ENCODE measurements at places on chromosomes 5 and 9. TPM values are rescaled to one million over a fixed set of nuclear protein-coding genes. Genes with fewer than 3 reads are reported as not detected.

LRRC19 gene
- not detected for total RNA-seq

DNA sequence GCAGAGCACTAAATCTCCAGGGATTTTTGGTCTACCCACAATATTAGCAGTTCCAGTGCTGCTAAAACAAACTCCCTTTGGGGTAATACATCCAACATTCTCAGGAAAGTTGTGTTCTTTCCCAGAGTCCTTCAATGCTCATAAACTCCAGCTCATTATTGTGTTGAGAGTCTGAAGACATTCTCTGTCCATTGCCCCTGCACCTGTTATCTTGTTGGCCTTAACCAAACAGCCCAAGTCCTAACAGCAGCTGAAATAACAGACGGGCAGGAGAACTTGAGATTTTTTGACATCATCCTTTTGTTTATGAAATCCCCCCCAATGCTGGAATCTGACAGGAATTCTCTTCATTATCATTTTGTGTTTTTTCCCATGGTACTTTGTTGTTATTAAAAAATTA lies 110.8 kb downstream of the PAPPA start:
- DNase-seq: no peak

- DNase-seq: no peak
These were observed 81.2 kb downstream of the NDFIP1 start for GRCh38 chr5:142189813-142190212.

GRCh38 chr5:137750436-137750835 lies 3.7 kb downstream of the HNRNPA0 start:
- no peak for DNase-seq

DNA sequence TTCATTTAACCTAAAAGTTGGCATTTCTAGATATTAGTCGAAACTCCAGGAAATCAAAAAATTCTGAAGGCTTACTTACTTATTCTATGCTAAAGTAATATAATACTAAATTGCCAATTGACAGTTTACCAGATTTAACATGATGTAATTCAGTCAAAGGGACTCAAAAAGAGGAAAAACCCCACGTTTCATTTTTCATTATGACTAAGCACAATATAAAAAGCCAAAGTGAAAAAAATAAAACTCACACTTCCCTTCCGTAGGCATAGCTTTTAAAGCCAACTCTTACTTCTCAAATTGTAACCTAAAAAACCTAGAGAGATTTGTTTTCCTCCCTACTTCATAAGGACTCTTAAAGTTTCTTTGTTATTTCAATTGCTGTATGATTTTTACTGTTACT lies 146.6 kb downstream of the RAPGEF6 start:
- no peak for DNase-seq

DNA sequence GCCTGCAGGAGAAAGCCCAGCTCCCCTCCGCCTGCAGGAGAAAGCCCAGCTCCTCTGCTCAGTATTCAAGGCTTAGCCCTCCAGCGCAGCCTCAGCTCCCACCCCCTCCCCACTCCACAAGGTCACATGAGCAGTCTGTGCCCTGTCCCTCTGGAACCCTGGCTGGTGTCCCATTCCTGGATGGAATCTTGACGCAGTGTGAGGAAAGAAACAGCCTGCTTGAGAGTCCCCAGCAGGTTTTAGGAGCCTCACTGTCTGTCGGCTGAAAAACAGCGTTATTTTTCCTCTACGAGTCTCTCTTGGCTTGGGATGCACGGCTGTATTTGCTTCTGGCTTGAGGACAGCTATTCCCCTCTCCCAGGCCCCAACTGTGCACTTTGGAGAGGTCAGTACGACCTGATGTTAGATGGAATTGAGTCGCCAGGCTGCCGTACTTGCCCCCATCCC lies 210.1 kb upstream of the TRIM32 start:
- DNase-seq: no peak

DNA sequence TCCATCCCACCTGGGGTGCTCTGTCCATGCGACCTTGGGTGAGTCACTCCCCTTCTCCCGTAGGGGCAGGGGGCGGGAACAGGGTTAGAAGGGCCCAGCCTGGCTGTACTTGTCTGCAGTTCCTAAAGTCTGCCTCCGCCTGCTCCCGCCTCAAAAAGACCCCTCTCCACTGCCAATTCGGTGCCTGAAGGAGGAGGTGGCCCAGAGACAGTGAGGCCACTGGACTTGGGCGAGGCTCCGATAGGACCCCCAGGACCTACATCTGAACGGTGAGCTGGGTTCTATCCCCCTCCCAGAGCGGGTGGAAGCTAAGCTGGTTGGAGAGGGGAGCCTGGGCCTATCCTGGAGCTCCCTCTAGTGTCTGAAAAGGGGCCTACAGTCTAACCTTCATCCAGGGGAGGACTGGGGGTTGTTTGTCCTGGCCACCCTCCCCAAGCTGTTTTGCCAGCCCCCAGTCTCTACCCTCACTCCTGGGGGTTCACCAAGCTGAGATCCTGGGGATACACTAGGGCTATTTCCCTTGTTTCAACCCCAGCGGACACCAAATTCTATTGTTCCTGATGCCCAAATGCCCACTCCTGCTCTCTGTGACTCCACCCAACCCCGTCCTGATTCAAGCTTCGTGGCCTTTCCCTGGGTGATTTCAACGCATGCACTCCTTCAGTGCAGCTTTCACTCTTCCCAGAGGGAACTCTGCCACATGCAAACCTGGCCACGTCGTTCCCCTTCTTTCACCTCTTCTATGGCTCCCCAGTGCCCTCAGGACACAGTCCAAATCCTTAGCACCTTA lies 6.1 kb upstream of the CRB2 start:
- DNase-seq: no peak

All from kidney epithelial cell (primary cell).